ENCODE measurements at places on chromosomes 6 and 20.

DNA sequence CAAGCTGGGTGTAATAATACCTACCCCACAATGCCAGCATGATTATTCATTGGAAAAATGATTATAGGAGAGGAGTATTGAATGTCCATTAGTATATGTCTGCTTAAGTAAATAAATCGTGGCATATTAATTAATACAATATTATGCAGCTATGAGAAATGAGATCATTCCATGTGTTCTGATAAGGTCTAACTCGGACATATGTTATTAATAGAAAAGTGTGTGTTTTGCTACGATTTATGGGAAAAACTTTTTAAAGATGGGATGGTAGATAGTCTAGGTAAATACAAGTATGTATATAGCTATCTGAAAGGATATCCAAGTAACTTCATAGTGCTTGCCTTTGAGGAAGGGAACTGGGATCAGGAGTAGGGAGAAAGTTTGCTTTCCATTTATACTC, 61.5 kb upstream of the CDKAL1 start:
- DNase-seq = no peak

- DNase-seq = no peak
Measured at GRCh38 chr20:41290804-41291389, 26.6 kb downstream of the ZHX3 start.

DNA sequence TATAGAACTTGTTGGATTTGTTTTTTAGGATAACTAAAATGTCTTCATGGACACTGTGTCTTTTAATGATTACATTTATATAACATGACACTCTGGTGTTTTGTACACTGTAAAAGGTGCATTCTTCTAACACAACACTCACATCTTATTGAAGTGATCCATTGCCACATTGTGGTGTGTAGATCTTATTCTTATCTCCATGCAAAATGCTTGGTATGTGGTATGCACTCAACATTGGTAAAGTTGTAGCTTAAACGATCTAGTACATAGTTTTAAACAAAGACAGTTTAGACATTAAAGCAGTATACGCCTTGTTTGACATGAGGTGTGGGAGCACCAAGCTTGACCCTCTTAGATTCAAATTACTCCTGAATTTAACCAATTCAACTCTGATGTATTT, 84.7 kb downstream of the SASH1 start:
- no peak for DNase-seq

GRCh38 chr6:30643656-30644055, 3.3 kb upstream of the C6orf136 start:
- DNase-seq = no peak

GRCh38 chr6:139821676-139822223, 447.3 kb upstream of the CITED2 start:
- DNase-seq = no peak

DNA sequence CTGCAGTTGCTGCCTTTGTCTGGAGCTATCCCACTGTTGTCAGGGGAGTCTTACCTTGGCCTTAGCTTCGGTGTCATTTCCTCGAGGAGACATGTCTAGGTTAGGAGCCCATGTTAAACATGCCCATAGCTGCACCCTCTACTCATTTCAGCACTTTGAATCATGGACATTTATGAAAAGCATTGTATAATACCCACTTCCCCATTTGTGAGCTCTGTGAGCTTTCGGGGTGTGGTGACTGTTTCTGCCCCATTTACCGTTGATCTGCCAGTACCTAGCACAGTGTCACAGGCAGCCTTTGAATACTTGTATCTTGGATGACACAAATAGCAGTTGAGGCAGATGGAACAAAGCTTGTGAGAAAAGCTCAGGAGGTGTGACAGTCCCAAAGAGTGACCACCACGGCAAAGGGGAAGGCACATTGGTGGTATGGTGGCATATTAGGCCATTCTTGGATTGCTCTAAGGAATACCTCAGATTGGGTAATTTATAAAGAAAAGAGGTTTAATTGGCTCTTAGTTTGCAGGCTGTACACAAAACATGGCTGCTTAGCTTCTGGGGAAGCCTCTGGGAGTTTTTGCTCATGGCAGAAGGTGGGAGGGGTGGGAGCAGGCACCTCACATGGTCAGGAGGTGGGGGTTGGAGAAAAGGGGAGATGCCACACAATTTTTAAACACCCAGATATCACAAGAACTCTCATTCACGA, 42.0 kb downstream of the JARID2 start:
- no peak for DNase-seq

DNA sequence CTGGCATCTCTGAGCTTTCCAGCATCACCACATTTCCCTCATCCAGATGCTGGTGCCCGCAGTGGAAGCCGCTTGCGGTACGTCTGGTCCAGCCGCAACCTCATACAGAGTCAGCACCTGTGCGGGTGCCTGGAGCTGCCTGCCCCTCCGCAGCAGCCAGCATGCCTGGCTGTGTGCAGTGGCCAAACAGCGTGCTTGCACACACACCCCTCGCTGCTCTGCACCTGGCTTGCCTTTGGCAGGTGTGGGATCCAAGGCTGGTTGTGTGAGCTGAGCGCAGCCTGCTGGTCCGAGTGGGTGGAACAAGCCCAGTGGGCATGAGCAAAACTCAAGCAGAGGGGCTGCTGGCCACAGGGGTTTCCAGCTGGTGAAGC, 3.1 kb upstream of the HINT3 start:
- no peak for DNase-seq

GRCh38 chr6:130547723-130548122, 181.9 kb downstream of the TMEM200A start:
- no peak for DNase-seq

- no peak for DNase-seq
Measured at GRCh38 chr6:7604506-7604905, 14.5 kb downstream of the SNRNP48 start.

GRCh38 chr6:116090251-116090650, 10.4 kb upstream of the NT5DC1 start:
- no peak for DNase-seq

DNA sequence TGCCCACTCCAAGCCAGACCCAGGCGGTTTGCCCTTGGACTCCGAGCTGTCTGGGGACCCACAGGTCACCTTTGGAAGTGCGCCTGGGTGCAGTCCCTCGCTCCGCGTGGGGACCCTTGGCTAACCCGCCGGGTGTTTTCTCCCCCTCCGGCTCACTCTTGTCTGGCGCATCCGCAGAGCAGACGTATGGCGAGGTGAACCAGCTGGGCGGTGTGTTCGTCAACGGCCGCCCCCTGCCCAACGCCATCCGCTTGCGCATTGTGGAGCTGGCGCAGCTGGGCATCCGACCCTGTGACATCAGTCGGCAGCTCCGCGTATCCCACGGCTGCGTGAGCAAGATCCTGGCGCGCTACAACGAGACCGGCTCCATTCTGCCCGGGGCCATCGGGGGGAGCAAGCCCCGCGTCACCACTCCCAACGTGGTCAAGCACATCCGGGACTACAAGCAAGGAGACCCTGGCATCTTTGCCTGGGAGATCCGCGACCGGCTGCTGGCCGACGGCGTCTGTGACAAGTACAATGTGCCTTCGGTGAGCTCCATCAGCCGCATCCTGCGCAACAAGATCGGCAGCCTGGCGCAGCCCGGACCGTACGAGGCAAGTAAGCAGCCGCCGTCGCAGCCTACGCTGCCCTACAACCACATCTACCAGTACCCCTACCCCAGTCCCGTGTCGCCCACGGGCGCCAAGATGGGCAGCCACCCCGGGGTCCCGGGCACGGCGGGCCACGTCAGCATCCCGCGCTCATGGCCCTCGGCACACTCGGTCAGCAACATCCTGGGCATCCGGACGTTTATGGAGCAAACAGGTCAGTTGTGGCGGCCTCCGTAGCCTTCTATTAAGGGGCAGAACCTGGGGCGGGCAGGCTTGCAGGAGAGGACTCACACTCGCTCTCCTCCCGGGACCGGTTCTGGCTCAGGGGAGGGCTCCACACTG, 1.1 kb downstream of the PAX1 start:
- no peak for DNase-seq

DNA sequence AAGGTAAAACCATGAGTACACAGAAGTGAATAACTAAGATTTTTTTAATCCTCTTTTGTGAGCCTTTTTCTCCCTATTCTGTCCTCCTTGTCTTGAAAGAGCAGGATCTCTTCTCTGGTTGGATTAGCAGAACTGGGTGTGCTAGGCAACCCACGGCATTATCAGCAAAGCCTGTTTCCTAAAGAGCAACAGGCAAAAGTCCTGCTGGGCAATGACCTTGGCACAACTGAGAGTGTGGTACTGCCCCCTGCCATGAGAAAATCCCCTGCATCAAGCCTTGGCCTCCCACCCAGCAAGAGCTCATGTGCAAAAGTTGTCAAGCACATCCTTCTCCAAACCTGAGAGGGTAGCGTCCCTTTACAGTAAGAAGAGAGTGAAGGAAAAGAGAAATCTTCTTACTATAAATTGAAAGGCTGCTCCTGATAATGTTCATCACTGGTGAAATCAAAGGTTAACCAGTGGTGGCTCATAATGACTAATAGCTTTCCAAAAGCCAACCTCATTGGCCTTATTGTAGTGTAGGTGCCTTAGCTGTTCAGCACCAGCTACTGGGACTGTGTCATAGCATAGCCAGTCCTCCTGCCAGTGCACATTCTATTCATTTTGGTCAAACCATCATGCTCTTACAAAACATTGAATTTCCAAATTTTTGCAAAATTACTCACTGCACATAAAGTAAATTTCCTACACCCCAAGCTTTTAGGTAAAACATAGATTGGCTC, 17.1 kb downstream of the KIF6 start:
- DNase-seq = no peak

- no peak for DNase-seq
Measured at GRCh38 chr6:25388776-25389175, 109.6 kb downstream of the CARMIL1 start.

DNA sequence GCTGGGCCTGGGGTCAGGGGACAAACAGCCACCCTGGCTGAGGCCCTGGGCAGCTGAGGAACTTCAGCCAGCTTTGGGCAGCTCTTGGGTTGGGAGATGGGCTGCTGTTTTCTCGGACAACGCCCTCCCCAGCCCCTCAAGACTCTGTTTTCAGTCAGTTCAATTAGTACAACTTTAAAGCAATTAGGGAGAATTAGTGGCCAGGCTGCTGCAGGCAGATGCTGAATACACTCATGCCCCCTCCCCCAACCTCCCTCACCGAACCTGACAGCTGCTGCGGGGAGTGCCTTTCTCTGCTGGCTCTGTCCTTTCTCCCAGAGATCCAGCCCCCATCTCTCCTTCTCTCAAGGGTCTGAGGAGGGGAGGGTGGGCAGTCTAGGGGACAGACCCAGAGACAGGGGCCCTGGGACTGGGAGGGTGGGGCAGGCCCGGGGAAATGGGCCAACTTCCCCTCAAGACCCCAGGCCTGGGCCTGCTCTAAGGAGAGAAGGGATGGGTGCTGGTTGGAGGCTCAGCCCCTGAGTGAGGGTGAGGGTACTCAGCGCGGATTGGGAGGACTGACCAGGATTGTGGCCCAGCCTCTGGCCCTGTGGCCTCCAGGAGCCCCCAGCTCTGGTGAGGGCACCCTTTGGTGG, 17.8 kb upstream of the MYT1 start:
- DNase-seq = no peak

- no peak for DNase-seq
Measured at GRCh38 chr6:36912030-36912454, 26.3 kb downstream of the C6orf89 start.

GRCh38 chr6:29667158-29667557, 10.3 kb downstream of the MOG start:
- DNase-seq = no peak

GRCh38 chr6:109768485-109768884, 77.4 kb downstream of the FIG4 start:
- DNase-seq = no peak

GRCh38 chr6:152750694-152751093, at the start of gene VIP:
Gene VIP, plus strand, starts transcription at chr6:152750797. Its CDS starts 1,381 bp downstream, at chr6:152752178.
- no peak for DNase-seq

Measured in stimulated activated CD8-positive, alpha-beta memory T cell treated with anti-CD3 and anti-CD28 coated beads, Interleukin-7, amount 100 ng/mL, for 4 hours (primary cell).